ENCODE measurements at places on chromosomes 16 and 17.
A peak's percentile ranks its signal among the peaks of the same experiment; 100 is the strongest.

GRCh38 chr16:86634292-86634691, 55.9 kb downstream of the FOXL1 start:
- no peak for DNase-seq

DNA sequence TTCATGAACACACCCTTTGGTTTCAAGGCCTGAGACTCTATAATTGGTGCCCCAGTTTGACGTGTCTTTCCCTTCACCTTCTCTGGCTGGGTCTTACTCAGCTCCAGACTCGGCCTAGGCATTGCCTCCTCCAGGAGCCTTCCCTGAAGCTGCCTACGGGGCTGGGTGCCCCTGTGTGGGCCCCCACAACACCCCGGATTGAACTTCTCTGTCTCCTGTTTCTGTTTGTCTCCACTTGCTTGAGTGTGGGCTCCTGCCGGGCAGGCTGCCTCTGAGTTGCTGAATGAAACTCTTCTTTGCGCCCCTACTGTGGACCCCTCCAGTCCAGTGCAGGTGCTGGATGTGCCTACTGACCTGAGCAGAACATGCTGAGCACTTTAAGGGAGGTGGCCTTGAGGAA, 2.3 kb upstream of the MPRIP start:
- DNase-seq, result no peak

- no peak for DNase-seq
Measured at GRCh38 chr16:50457979-50458491, 89.2 kb upstream of the BRD7 start.

DNA sequence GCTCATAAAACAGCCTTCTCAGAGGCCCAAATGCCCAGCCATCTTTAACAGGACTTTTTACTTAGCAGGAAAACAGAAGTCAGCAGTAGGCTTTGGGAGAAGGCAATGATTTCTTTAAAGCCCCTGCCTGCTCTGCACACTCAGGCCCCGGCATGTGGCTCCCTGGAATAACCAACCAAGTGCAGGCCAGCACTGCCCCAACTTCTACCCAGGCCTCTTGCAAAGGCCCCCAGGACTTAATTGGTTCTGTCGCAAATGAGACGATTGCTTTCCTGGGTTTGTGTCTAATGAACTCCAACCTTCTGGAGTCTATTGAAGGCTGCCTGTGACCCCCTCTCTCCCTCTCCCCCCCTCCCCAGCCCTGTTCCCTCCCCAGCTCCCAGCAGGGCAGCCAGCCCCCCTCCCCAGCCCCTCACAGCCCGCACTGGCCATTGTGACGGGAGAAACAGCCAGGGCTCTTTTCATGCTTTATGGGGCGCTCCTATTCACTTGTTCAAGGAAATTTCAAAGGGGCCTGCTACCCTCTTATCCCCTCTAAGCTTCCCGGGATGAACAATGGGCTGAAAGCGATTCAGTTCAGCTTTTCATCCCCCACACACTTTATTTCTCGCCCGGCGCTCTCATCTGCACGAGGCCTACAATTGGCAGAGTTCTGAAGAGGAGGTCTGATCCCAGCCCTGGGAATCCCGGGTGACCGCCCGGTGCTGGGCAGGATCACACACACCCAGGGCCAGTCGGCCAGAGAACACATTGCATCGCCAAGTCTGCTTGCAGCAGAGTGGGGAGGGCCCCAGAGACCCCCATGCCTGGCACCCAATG, 15.5 kb downstream of the AXIN2 start:
- no peak for DNase-seq

DNA sequence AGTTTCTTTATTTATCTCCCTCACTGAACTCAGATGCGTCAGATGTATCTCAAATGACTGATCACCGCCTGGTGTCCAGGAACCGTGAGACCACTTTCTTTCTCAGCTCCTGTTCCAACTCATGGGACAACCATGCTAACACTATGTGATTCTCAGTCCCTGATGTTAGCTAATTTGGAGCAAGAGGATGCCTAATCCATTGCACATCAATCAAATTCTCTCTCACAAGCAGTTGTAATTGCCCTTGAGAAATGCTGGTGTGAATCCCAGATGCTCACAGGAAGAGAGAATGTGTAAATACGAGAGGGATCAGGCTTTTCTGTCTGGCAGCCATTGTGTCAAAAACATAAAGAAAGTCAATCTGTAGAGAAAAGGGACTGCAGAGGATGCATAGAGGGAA, 134.9 kb downstream of the WSCD1 start:
- no peak for DNase-seq

GRCh38 chr17:37259030-37259735, 116.6 kb upstream of the C17orf78 start:
- DNase-seq, result no peak

DNA sequence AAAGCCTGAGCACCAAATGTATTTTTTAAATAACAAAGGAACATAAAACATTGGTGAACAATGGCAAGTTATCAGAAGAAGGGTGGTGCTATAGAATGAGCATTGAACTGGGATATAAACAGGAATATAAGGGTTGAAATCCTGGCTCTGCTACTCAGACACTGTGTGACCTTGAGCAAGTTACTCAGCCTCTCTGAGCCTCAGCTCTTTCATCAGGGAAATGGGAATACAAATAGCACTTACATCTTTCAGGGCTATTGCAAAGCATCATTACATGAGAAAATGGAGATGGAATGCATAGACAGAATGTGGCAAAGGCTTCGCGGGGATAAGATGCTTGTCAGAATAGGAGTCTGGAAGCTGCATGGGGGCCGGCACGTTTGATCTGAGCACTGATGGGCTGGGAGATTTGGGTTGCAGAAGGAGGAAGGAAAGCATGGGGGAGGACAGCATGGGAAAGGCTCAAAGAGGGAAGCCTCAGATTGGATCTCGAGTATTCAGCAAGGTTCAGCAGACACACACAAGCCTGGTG, 4.8 kb upstream of the CDH5 start:
- no peak for DNase-seq

- no peak for DNase-seq
Measured at GRCh38 chr17:7237266-7237760, 1.9 kb downstream of the PHF23 start.

DNA sequence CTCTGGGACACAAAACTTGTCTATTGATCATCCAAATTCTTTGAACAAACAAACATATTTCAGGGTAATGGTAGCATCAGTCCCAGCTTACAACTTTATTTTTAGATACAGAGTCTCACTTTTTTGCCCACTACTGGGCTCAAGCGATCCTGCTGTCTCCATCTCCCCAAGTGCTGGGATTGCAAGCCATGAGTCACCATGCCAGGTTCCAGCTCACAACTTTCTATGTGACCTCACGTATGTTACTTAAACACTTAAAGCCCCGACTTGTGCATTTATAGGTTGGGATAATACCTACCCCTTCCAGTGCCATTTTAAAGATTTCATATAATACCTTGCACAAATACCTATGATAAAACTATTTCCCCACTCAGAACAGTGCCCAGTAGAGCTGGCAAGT, 42.0 kb upstream of the KSR1 start:
- no peak for DNase-seq

- DNase-seq, result no peak
Measured at GRCh38 chr16:4744555-4745273, 10.4 kb downstream of the DNAAF8 start.

- DNase-seq, result no peak
Measured at GRCh38 chr17:72351884-72352346, 231.1 kb downstream of the SOX9 start.

GRCh38 chr17:28194382-28194781, 124.6 kb upstream of the TMEM97 start:
- no peak for DNase-seq

GRCh38 chr16:143456-143855, 5.0 kb upstream of the NPRL3 start:
- DNase-seq, result no peak

- DNase-seq, result peak; percentile 59
Measured at GRCh38 chr17:79294459-79295071, 219.9 kb downstream of the ENGASE start.

GRCh38 chr16:87284183-87284582, 33.0 kb downstream of the C16orf95 start:
- DNase-seq, result no peak

DNA sequence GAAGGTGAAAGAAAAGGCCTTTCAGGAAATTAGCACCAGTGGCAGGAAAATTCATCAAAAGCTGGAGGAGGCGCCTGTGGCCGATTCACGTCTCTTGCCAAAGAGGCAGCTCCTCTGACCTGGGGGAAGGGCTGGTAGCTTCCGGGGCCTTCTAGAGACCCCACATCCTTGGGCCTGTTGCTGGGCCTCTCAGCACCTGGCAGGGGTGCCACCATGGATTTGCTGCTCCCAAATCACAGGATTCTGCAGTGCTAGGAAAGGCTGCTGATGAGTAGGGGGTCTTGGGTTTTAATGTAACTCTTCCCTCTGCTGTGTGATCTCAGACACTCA, 11.6 kb upstream of the CBFB start:
- DNase-seq, result no peak

- DNase-seq, result no peak
Measured at GRCh38 chr17:51200295-51200694, 34.1 kb downstream of the NME2 start.

- no peak for DNase-seq
Measured at GRCh38 chr16:81518439-81518757, 73.8 kb downstream of the CMIP start.

DNA sequence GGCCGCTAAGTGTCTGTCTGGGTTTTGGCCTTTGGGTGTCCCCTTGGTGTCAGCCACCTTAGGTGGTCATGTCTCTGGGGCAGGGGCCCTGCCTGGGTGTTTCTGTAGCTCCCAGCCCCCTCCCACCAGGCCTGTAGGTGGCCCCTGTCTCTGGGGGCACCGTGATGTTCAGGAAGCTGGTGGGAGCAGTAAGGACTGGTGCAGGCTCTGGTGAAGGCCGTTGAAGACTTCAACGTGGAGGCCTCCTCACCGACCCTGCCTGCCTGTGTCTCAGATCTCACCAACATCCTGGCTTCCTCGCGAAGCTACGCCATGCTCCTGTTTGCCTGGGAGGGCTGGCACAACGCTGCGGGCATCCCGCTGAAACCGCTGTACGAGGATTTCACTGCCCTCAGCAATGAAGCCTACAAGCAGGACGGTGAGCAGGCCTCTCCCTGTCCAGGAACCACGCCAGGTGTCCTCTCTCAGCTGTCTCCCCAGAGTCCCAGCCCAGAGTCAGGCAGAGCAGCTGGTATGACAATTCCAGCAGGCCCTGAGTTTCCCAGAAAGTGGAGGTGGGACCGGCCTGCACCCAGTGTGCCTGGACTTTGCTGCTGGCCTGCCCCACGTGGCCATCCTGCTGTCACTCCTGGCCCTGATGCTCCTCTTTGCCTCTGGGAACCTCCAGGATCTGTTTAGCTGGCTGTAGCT, 2.8 kb downstream of the ACE start:
- DNase-seq, result no peak
